Stimulated activated CD8-positive, alpha-beta memory T cell treated with anti-CD3 and anti-CD28 coated beads, Interleukin-7, amount 100 ng/mL, for 1 hour (primary cell): ENCODE measurements at places on chromosomes 2 and 18.

DNA sequence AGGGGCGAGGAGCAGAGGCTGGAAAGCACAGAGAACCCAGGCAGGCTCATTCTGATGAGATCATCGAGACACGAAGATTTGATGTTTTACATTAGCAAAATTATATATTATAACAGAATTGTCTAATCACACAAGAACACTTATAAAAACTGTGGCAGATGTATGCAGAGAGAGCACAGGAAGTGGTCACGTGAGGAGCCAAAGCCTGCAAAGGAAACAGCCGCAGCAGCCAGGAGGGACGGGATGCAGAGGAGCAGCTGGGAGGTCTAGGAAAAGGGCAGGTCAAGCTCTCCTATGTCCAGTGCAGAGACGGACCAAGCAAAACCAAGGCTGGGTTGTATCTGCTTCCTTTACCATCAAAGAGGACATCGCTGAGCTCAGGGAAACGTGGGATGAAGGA is 355.1 kb upstream of the MYT1L start:
- DNase-seq = no peak

- DNase-seq = no peak
Measured at GRCh38 chr2:23385748-23386338, 864 bp downstream of the KLHL29 start.

- DNase-seq = no peak
Measured at GRCh38 chr2:208369091-208369490, 37.5 kb upstream of the PTH2R start.

GRCh38 chr2:233338046-233338445 is 16.2 kb upstream of the DGKD start:
- no peak for DNase-seq

DNA sequence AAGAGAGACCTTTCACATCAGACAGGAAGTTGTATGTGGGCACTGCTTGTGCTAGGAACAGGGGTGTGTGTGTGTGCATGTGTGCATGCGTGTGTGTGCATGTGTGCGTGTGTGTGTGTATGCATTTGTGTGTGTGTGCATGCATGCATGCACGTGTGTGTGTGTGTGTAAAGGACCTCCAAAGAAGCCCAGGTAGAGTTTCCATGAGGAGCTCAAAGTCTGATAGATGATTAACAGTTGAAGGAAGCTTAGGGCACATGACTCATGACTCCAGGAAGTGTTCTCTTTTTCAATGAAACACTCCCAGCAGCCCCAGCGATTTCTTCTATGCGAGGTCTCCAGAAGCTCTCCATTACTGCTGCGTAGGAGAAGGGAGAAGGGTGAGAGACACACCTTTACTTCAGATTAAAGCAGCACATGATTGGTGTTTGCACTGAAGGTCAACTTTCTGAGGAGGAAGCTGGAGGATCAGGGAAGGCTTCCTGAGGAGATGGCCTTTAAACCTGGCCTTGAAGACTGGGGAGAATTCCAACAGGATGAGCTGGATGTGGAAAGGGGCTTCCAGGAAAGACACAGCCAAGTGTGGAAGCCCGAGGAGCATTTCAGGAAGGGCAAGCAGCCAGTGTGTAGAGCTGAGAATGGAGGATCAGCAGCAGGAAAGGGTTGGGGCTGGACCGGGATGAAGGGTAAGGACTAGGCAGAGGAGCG is 77.7 kb downstream of the SMAD4 start:
- DNase-seq = no peak

DNA sequence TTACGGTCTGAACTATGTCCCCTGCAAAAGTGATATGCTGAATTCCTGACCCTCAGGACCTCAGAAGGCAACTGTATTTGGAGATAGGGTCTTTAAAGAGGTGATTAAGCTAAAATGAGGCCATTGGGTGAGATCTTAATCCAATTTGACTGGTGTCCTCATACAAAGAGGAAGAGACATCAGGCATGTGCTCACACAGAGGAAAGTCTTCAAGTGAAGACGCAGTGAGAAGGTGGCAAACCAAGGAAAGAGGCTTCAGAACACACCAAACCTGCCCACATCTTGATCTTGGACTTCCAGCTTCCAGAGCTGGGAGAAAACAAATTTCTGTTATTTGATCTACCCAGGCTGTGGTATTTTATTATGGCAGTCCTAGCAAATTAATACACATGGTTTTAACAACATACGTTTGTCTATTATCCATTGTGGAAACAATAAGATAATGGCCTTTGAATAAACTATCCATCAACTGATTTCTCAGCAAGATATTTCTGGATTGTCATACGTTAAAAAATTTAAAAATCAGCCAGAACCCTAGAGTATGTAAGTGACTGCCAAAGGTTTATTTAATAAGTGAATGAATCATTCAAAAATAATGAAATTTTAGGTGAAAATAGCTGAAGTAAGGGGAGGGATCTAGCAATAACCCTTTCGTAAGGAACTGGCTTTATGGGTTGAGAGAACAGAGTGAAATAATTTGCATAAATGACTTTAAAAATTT is 6.5 kb downstream of the WIPF1 start:
- DNase-seq = no peak

DNA sequence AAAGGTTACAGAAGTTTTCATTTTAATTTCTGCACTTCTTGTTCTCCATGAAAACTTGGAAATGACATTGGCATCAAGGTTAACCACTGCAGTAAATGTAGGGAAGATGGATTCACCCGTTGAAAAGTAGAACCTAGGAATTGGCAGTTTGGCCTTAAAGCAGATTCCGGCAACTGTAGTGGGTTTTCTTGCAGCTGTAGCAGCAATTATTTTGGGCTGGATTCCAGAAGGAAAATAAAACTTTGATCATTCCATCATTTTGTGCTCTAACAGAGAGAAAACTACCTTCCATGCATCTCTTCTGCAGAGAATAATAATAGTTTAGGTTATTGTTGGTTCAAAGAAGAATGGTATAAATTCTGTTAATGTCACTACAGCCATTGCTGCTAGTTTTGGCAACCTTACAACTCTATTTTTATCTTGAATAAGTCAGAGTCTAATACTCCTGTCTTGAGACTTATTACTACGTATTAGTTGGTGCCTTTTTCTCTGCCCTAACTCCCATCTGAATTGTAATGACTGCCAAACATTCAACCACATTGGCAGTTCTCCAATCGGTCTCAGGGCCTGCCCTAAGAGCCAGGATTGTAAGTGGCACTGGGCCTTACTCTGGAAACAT is 178.1 kb upstream of the PIEZO2 start:
- no peak for DNase-seq

- DNase-seq = no peak
Measured at GRCh38 chr2:59680863-59681262, 872.6 kb downstream of the BCL11A start.

DNA sequence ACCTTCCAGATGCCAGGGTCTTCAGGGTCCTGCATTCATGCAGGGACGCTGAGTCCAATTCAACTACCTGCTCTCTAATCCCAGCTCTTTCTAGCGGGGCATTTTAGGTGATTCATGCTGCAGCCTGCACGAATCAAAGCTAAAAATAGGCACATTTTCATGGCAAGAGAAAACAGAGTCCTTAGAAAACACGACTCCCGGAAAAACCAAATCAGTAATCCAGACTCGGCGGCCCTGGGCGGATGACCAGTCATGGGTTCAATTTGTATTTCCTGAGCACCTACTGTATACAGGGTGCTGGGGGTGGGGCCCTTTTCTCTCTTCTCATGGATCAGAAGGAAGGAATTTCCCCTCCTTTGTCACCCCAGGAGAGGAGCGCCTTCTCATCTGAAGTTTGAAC is 64.4 kb downstream of the LONRF2 start:
- DNase-seq = no peak

- DNase-seq = no peak
Measured at GRCh38 chr2:10220902-10221391, 81.8 kb upstream of the HPCAL1 start.

- DNase-seq = no peak
Measured at GRCh38 chr2:238459081-238459629, 32.4 kb downstream of the ASB1 start.

DNA sequence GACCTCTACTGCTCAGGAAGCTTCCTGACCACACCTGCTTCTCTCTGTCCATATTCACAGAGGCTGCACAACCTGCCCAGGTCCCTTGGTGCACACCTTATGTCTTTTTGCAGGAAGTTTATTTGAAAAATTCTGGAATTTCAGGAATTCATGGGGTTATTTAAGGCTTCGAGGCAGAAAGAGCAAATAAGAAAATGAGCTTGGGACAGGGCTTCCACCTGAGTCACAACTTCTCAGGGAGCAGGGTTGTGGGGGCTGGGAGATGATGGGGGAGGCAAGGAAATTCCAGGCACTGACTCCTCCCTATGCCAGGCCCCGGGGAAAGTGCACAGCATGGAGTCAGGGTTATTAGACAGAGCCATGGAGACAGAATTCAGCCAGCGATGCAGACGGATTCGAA is 57.7 kb downstream of the INHBB start:
- no peak for DNase-seq

- no peak for DNase-seq
Measured at GRCh38 chr2:134325696-134326095, 71.8 kb downstream of the MGAT5 start.

DNA sequence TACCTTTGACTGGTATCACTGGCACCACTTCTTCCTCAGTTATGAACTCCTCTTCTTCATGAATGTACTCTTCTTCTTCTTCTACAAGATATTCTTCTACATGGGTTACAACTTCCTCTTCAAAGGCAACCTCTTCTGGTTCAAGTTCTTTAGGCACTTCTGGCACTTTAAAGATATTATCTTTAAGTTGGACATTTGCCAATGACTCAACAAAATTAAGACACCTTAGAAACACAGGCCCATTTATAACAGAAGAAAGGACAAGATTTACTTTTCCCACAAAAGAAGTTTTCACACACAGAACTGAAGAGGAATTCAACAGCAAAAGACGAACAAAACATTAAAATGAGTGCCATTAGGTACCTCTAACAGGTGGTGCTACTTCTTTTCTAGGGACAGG is 127.3 kb downstream of the TTN start:
- DNase-seq = no peak

GRCh38 chr18:24704946-24705630 is 244.7 kb downstream of the HRH4 start:
- no peak for DNase-seq

- no peak for DNase-seq
Measured at GRCh38 chr2:239153806-239154591, 246.8 kb downstream of the HDAC4 start.

GRCh38 chr2:177355874-177356273 is 36.7 kb upstream of the AGPS start:
- DNase-seq = no peak

DNA sequence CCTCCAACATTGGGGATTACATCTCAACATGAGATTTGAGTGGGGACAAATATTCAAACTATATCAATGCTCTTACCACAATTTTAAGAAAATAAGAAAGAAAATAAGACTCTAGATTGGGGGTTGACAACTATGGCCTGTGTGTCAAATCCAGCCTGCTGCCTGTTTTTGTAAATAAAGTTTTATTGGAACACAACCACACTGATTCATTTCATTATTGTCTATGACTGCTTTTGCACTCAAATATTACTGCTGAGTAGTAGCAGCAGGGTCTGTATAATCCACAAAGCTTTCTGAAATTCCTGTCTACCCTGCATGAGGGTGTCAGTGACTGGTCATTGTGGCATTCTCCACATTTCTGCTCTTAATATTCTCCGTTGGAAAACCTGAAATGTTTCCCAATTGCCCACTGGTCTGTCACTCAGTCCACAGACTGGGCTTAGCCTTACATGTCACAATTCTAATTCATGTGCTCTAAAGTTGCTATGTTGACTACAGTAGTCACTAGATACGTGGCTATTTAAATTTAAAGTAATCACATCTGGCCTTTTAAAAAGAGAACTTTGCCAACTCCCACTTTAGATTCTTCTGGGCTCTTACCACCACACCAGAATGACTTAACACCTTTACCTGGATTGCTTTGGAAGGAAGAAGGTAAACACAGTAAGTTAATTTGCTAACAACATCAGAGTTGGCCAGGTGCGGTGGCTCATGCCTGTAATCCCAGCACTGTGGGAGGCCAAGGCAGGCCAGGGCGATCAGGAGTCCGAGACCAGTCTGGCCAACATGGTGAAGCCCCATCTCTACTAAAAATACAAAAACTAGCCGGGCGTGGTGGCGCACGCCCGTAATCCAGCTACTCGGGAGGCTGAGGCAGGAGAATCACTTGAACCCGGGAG is 86.9 kb downstream of the CLHC1 start:
- no peak for DNase-seq

- no peak for DNase-seq
Measured at GRCh38 chr2:11056614-11057013, 98.7 kb upstream of the SLC66A3 start.

DNA sequence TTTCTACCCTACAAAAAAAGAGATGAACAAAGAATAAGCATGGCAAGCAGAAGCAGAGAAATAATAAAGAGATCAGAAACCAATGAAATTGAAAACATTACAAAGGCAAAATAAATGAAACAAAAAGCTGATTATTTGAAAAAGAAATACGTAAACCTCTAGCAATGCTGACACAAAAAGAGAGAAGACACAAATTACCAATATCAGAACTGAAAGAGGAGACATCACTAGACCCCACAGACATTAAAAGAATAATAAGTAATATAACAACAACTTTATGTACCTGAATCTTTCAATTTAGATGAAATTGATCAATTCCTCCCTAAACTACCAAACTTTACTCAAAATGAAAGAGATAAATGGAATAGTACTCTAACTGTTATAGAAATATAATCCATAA is 75.9 kb downstream of the TMEM163 start:
- DNase-seq = no peak

GRCh38 chr2:226607379-226607778 is 192.2 kb downstream of the IRS1 start:
- no peak for DNase-seq

GRCh38 chr2:31319406-31320175 is 85.6 kb downstream of the EHD3 start:
- DNase-seq = no peak

GRCh38 chr2:210475706-210476105 is 853 bp downstream of the LANCL1 start:
- no peak for DNase-seq

DNA sequence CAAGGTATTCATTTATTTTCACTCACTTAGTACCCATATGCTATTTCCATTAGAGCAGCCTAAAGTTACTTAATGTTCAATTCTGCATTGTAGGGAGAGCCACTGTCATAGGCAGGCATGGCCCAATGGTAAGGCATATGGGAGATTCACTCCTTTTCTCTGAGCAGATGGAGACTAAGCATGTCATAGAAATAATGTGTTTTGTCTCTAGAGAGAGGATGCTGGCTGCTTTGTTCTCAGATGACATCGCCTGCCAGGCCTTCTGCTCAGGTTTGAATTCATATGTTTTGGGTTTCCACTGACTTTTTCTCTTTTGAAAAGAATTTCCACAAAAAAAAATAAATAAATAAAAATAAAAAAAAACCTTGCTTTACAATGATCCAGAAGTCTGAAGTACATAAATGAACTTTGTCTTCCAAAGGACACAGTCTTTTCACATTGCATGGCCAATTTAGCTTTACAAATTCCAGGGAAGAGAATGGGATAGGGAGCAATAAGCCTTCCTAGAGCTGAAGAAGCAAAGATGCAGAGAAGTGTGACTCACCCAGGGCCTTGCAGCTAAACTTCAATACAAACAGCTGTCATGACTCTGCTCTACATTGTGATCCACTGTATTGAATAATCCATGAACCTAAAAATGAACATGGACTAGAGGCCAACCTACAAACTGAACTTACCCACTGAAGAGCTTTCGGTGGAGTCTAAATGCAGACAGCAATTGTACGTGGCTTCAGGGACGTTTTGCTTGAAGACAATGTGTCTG is 422.5 kb downstream of the CMPK2 start:
- DNase-seq = no peak
